ENCODE measurements at places on chromosomes 6 and 20.

DNA sequence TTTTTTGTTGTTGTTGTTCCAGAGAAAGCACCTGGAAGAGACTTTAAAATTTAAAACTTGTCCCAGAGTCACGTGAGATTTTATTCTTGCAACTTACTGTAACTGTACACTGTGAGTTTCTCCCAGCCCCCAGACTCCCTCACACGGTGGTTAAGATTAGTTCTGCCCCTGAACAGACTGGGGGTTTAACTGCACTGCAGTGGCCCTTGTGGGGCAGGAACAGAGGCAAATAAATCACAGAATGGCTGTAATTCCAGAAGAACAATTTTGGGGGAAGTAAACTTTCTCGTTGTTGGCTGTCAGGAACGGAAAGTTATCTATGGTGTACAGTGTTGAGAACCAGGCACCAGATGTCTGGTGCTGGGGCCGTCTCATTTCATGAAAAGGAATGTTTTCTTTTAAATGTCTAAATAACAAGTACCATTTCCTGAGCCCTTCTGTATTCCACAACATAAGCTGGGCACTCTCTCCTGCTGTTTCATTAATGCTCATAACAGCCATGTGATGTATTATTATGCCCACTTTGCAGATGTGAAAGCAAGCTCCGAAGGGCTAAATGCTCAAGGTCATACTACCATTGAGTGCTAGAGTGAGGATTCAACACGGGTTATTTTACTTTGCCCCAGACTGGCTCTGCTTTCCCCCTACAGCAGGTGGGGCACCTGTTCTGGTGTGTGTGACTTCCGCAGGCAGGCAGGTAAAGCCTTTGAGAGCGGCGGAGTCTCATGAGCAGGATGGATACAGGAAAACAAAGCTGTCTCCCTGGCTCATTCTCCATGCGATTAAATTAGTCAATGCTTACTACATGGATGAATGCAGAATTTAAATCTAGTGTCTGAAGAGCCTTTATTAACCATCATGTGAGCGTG lies 30.5 kb downstream of the CNKSR3 start:
- DNase-seq: peak; percentile 41

- DNase-seq: peak; percentile 98
These were observed 198.6 kb upstream of the THBS2 start for GRCh38 chr6:169452117-169452868.

DNA sequence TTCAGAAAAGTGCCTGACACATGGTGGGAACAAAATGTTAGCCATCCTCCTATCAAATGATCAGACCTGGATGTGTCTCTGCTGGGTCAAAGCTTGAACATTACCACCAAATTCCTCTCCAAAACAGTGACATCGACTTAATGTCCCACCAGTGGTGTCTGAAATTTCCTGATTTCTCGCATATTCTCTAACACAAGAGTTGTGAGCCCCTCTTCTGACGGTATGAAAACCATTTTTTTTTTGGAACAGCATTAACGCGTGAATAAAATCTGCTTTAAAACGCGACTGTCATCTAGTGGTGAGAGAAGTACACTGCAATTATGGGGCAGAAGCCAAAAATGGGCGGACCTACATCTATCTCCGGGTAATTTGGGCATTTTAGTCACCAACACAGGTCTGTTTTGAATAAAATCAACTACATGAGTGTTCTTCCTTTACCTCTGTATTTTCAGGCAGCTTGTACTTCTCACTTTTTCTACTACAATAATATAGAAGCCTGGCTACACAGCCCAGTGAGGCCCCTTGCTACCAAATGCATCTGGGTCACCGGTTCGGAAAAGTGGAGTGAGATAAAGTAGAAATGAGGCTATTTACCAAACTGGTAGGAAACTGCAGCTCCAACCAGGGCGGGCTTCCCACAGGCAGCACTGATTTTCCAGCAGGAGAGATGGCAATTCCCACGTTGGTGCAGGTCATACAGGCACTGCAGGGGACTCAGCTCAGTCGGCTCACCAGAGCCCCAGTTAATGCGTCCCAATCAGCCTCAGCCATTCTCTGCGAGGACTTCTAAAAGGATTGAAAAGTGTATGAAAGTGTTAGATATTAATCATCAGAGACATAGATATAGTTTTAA lies 27.4 kb downstream of the MGME1 start:
- DNase-seq: peak; percentile 82

DNA sequence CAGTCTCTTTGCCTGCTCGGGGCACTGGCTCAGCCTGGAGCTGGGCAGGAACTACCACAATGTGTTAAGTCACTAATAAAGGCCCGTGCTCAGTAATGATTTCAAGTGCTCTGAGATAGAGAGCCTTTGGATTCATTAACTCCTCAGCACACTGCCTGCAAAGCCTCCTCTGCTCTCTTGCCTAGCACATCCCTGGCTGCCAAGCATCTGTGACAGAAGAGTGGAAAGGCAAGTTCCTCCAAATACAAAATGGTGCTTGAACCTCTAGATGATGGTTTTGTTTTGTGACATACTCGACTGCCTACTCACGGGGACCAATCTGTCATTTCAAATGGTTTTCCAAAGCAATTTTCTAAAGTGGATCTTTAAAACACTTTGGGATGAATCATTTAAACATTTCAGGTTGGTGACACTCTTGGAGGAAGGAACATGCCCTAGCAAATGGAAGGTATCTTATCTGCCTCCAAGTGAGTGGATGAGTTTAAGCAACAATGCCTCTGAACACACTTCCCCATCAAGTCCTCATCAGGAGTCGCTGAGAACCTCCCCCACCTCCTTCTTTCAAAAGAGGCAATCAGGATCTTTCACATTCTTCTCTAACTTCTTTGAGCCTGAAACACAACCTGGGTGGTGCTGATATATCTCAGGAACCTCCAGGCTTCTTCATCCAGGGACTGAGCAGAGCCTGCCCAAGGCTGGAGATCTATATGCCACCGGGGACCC lies 35.8 kb downstream of the METTL24 start:
- no peak for DNase-seq

DNA sequence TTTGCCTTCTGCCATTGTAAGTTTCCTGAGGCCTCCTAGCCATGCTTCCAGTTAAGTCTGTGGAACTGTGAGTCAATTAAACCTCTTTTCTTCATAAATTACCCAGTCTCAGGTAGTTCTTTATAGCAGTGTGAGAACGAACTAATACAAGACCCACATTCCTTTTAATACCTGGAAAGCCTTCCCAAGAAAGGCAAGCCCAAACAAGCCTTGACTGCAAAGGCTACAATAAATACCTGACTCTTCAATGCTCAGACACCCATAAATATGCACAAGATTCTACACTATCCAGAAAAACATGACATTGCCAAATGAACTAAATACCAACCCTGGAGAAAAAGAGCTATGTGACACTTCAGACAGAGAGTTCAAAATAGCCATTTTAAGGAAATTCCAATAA lies 338.8 kb downstream of the HAO1 start:
- no peak for DNase-seq

- DNase-seq: no peak
These were observed 69.9 kb upstream of the PDE10A start for GRCh38 chr6:165732696-165733488.

DNA sequence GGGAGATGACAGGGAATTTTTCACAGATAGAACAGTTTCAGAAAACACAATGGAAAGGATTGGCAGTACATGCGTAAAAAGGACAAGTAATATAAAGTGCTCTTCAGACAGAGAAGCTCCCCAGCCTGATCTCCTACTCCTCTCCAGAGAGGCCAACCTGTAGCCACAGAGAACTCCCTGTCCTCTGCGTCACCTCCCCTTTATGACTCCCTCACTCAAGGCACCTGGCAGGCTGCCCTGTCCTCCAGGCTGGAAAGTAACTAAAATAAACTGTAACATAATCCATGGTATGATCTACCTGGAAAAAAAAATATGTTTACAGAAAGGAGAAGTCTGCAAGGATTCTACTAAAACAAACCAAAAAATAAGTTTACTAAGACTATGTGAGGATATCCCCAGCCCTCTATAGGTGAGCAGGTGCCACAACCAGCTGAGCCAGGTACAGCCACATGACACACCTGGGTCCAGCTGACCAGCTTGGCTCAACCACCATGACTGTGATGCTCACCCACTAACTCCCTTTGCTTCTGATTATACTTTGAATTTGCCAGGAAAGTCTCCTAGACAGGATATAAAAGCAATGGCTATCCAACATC lies 29.2 kb downstream of the MBOAT1 start:
- peak; percentile 42 for DNase-seq

DNA sequence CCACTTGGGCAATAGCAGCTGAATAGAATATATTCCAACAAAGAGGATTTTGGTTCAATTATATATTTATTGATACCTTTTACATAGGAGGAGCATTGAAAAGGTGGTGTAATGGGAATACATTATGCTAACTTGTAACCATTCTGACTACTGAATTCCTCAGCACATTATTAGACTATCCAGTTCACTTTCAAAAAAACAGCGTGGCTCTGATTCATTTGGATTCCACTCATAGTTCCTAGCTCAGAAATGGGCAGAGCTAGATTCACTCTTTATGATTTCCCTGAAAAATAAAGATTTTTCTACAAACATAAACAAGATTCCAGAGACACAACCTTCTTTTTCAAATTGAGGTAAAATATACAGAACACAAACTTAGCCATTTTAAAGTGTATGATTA lies 9.2 kb upstream of the TRERF1 start:
- DNase-seq: peak; percentile 51

DNA sequence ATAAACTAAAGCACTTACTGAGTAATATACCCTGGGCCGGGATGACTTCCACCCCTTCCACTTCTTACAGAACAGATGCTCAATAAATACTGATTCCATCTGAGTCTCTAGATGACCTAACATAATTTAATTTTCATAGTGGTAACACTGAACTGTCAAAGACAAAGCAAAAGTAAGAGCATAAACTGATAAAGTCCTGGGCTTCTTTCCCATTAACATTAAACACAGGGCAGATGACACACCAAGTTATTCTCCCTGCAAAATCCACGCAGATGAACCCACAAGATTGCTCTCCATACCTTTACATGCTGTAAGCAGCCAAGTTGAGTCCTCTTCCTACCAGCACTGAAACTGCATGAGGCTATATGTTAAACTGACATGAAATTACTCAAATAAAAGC lies 27.1 kb downstream of the AGPAT4 start:
- DNase-seq: no peak

DNA sequence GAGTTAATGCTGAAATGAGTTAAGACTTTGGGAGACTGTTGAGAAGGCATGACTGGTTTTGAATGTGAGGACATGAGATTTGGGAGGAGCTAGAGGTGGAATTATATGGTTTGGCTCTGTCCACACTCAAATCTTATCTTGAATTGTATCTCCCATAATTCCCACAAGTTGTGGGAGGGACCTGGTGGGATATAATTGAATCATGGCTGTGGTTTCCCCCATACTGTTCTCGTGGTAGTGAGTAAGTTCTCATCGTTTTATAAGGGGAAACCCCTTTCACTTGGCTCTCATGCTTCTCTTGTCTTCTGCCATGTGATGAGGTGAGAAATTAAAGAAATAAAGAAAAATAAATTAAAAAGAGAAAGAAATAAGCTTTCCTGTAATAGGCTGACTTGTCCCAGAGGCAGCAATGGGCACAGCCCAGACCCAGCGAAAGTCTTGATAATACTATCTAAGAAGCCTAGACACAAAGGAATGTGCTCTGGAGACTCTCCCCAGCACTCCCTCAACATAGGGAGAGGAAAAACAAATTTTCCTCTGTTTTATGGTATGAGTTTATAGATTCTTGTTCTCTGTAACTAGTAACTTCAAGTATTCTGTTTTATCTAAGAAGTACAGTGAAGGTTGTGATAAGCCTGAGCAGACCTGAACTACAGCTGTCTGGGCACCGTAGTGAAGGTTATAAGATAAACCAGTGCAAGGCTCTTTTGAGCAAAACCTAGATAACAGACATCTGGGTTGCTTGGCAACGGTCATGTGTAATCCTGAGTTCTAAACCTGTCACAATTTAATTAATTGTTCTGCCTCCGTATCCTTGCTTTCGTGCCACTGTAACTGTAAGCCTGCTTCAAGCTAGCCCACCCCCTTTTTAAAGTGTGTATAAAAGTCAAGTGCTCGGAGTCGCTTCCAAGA lies 88.9 kb upstream of the ECI2 start:
- peak; percentile 72 for DNase-seq

- DNase-seq: no peak
These were observed 5.0 kb upstream of the FERMT1 start for GRCh38 chr20:6127825-6128224.

GRCh38 chr6:122792766-122793165 lies 3.7 kb downstream of the SMPDL3A start:
- no peak for DNase-seq

- no peak for DNase-seq
These were observed 86.3 kb upstream of the ESR1 start for GRCh38 chr6:151721146-151721545.

GRCh38 chr6:10759312-10759839 lies 11.8 kb downstream of the TMEM14B start:
- DNase-seq: peak; percentile 97

DNA sequence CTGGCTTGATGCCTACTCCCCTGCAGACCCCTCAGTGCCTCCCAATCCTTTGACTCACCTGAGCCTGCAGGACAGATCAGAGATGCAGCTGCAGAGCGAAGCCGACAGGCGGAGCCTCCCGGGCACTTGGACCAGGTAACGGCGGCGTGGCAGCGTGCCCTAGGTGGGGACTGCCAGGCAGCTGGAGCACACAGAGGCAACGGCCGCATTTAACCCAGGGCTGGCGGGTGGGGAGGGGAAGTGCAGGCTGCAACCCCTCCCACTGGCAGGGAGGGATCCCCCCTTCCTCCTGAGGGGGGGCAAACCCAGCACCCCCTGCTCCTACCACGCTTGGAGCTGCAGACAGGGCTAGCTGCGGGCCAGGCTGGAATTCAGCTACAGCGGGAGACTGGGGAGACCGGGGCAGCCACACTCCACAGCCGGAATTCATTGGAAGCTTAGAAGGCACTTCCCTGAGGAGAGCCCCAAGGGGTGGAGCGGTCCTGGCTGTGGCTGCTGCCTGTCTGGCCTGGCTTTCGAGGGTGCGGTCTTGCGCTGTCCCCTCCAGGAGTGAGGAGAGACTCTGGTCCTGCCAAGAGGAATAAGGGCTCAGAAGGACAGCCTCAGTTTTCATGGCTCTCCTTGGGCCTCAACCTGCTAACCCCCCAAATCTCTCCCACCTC lies at the start of gene MATN4:
Gene MATN4, minus strand, starts transcription at position 183 of the 662 bp plus-strand sequence. CDS start 2,717 bp downstream, outside the sequence.
- DNase-seq: no peak

DNA sequence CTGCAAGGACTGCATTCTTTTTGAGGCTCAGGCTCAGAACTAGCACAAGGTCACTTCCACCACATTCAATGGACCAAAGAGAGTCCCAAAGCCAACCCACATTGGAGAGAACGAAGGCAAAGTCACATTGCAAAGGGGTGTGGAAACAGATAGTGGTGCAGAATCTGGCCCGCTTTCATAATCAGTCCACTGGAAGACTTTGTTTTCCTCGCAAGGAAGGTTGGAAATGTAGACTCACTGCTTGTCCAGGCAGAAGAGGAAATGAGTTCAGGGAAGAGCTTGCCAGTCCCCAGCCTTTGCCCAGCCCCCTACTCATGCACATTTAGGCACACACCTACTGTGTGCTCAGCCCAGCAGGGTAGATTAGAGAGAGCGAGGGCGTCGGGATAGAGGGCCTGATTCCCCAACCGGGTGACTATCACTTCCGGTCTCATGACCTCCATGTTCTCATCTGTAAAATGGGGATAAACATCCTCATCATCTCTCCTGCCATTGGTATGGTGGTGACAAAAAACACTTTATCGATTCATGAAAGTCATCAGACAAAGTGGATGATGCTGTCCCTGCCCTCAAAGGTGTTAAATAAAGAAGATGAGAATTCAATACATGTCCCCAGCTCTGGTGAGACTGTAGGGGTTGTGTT lies 24.3 kb upstream of the CCN5 start:
- no peak for DNase-seq

All from choroid plexus epithelial cell (primary cell).